ENCODE measurements at places on chromosomes 13 and 19.

GRCh38 chr13:71861769-71862458, 5.1 kb downstream of the DACH1 start:
- no peak for DNase-seq

GRCh38 chr13:21831654-21832324, 160.9 kb downstream of the FGF9 start:
- no peak for DNase-seq

- no peak for DNase-seq
These were observed 628 bp upstream of the SLC17A7 start for GRCh38 chr19:49441960-49442350.

DNA sequence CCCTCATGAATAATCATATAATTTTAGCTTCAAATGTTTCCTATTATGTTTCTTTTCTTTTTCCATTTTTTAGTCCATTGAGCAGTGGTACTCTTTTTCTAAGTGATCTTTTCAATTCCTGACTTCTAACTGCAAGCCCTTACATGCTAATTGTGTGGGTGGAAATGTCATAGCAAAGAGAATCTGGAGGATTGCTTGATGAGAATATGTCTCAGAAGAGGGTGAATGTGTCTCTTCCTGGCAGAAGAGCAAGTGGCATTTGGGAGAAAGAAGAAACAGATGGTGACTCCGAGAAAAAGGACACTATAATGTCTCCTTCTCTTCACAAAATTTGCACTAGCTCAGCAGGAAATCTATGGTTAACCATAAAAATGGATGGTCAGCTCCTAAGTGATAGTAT, 2320.0 kb downstream of the PCDH9 start:
- DNase-seq: no peak

DNA sequence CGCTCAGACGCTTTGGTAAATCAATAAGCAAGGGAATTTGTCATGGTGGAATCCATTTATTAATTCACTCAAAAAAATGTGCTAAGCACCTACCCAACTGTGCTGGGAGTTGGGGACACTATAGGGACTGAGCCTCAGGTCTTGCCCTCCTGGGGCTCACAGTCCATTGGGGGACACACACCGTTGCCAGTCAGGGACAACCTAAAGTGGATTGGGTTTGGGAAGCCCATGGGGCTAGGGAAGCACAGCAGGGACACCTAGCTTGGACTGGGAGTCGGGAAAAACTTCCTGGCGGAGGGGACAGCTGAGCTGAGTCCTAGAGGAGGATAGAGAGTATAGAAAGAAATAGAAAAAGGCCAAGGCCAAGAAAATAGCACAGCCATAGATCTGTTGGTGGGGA, 8.5 kb downstream of the FOSB start:
- peak; percentile 81 for DNase-seq

GRCh38 chr19:38303517-38304351, at the start of gene C19orf33:
C19orf33 (plus strand) TSS chr19:38304251; CDS start chr19:38304262, 11 bp downstream.
- DNase-seq: no peak

GRCh38 chr19:40147693-40148347, 43.4 kb upstream of the MAP3K10 start:
- DNase-seq: no peak

- DNase-seq: peak; percentile 71
These were observed 6.3 kb upstream of the LRFN3 start for GRCh38 chr19:35929876-35930275.

- no peak for DNase-seq
These were observed 32.8 kb downstream of the ATP11A start for GRCh38 chr13:112722433-112723263.
